ENCODE measurements at places on chromosomes 12 and 14. TPM values are rescaled to one million over a fixed set of nuclear protein-coding genes. Genes with fewer than 3 reads are reported as not detected.

GRCh38 chr12:45705404-45705803 is 24.1 kb upstream of the ARID2 start:
- no peak for DNase-seq

Gene SLC15A5
- polyA plus RNA-seq: not detected

DNA sequence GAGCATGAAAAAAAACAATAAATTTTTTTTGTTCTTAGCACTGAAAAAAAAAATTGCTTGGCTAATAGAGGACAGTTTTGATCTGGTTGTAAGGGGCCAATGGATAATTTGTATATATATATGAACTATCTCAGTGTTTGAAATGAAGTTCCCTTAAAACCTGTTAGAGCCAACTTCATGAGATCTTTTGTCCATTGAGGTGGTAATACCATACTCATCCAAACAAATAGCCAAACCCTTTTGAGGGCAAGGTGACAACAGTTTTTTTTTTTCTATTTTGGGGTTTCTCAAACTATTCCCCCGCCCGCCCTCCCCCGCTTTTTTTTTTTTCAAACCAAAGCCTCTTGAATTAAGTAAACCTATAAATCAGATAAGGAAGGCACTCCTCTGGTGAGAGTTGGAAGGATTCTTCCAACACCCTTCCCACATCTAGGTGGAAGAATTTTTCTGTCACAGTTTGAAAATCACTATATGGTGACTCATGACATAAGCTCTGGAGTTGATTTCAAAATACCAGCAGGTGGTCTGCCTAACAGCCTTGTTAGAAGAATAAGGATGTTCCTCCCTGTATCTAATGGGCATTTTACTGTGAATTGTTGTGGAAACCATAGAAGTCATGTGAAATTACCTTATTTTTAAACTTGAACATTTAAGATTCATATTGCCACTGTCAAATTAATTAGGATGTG is 10.2 kb downstream of the ARHGAP5 start:
- DNase-seq: no peak

Gene TPPP2
- polyA plus RNA-seq: not detected

- no peak for DNase-seq
Observed at GRCh38 chr12:63994704-63995103, 150.2 kb downstream of the SRGAP1 start.

Gene NRL
- polyA plus RNA-seq: 1.9 TPM

- no peak for DNase-seq
Observed at GRCh38 chr12:78420991-78421390, 443.6 kb upstream of the SYT1 start.

GRCh38 chr12:75781532-75782046 is 250.0 kb downstream of the PHLDA1 start:
- DNase-seq: peak; percentile 94

- peak; percentile 83 for DNase-seq
Observed at GRCh38 chr12:123601602-123602489, at the start of gene DDX55. DDX55 (plus strand) TSS chr12:123602099; CDS start chr12:123602149, 50 bp downstream.
